ENCODE measurements at places on chromosomes 3 and 15. TPM values are rescaled to one million over a fixed set of nuclear protein-coding genes. Genes with fewer than 3 reads are reported as not detected.

DNA sequence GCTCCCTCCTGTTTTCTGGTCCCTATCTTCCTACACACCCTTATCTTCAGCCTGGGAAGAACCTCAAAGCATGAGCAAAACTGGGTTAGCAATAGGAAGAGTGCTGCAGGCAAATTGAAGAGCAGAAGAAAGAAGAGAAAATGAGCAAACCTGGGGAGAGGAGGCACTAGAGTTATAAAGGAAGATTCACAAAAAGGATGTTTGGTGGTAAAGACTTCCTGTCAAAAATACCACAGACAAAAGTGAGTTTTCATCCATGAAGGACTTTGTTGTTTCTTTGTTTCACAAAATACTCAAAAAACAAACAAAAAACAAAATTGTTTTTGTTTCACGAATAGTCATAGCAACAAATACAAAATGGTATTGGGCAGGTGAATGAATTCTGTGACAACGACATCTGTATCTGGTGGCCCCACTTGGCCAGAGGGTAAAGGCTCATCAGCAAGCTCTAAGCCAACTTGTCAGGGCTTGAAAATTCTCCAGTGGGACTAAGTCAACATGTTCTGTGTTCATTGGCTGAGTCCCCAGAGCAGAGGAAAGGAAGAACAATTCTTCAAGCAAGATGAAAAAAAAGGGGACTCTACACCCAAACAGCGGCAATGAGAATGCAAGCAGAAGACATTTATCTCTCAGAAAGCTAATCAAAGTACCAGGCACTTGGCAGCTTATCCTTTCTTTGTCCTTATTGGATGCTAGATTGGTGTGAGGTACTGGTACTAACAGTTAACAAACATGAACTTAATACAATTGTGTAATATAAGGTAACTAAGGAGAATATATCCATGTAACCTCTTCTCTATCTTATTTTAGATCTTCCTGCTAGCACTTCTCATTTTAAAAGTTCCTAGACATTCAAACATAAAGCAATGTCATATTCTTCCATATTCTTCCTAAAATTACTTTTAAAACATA is 9.7 kb downstream of the ATP8B4 start:
- DNase-seq, result no peak

DNA sequence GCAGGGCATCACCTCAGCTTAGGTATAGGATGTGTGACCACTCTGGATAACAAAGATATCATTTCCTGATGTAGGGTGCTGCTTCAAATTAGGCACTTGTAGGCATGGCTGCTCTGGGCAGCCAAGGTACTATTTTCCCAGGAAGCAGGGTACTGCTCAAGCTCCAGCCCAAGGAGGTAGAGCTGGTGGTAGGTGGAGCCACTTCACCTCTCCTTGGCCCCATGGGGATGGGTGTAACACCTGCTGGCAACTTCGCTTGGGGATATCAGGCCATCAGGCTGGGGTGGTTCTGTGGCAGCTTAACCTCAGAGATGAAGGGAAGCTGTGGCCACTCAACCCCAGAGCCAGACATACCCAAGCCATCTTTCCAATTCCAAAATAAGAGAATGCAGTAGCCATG is 147.1 kb upstream of the IGF1R start:
- no peak for DNase-seq

DNA sequence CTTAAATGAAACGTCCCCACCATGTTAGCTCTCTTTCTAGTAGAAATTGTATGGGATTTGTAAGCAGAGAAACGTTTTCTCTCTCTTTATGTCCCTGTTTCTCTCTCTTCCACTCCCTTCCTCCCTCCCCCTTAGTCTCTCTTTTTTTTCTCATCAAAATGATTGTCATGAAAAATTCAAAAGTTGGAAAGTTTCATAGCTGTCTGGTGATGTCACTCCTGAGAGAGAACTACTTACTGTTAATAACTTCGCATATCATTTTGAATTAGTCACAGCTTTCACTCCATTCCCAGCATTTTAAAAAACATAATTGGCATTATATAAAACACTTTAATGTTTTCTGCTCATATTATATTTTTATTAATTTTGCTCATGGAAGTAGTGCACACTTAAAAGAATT is 331.1 kb downstream of the C3orf38 start:
- no peak for DNase-seq

DNA sequence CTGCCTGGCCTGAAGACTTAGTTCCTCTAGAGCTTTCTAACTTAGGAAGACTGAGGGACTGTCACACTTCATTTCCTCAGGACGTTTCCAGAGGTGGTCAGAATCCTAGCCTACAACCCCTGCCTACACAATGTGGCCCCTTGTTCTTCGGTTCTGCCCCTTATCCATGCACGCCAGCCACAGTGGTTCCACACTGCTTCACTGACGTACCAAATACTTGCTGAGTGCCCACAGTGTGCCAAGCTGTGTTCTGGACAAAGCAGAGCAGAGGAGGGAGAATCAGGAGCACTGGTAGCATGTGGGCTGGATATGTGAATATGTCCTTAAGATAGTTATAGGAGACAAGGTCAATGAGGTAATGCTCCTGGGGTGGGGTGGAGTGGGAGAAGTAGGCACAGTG is 70.5 kb upstream of the SAMMSON start:
- DNase-seq, result no peak

- DNase-seq, result no peak
Observed at GRCh38 chr3:11363715-11364114, 91.5 kb downstream of the ATG7 start.

- DNase-seq, result no peak
Observed at GRCh38 chr15:94273826-94274225, 42.5 kb downstream of the MCTP2 start.

- no peak for DNase-seq
Observed at GRCh38 chr15:40582726-40583246, 11.3 kb upstream of the KNL1 start.

DNA sequence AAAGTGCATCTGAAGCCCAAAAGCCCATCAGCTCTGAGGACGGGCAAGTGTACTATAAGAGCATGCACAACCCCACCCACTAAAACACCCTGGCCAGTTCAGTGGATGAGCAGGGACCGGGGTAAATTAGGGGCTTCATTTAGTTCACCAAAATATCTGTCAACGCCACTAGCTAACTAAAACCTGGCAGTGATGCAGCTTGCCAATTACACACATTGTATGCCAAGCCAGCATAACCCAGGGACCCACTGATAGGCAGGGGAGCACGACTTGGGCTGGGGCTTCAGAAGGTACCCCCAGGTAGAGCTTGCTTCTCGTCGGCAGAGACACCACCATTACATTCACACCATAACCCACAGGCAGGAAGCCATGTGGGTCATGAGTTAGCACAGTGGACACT is 47.0 kb downstream of the PTPN23 start:
- no peak for DNase-seq

- DNase-seq, result no peak
Observed at GRCh38 chr15:58497046-58497785, 65.4 kb downstream of the LIPC start.

DNA sequence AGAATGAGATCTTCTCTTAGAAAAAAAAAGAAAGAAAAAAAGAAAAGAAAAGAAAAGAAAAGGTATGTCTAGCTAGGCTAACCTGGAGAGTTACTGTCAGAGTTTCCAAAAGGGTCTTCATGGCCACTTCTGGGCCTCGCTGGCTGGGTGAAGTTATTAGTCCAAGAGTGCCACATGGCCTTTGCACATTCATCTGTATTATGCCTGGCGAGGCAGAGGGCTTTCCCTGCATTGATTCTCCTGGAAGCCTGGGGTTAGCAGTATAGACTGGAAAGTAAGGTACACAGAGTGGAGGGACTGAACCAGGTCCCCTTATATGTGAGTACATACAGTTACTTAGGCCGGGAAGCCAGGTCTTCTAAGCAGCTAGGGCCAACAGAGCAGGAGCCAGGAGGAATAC is 54.8 kb upstream of the CGNL1 start:
- DNase-seq, result no peak

DNA sequence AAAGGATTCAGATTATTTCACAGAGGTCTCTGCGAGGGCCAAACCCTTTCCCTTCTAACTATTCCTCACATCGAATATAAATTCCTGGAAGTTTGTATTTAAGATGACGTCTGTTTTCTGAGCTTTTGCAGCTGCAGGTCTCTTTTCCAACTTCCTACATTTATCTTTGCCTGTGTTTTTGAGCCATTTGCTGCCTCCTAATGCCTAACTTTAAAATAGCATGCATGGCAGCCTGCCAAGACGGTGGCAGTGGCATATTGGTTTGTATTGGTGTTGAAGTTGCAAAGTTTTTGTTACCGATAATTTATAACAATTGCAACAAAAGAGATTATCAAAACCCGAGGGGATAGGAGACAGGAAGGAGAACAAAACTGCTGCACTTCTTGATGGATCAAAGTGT is 187.1 kb upstream of the DNAJC19 start:
- peak; percentile 11 for DNase-seq

DNA sequence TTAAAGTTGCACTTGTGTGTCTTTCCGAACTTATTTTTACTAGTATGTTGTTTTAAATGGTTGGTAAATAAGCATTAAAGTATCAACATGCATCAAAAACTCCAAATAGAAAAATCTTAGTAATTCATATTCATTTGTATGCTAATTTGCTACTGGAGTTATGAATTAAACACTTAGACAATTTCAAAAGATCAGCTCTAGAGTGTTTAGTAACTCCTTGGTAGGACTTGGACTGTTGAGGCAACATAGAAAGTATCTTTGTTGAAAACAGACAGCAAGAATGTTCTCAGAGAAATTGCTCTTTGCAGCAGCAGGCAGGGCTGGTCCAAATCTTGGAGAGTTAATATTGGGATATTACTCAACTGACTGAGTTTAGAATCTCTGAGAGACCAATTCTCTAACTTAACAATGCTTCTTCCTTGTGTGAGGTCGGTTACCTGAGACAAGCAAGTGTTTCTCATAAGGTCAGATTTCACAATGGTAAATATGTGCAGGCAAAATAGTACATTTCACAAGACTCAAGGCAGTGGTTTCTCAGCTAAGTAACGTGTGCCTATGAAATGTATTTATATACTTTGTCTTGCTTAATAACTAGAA is 147.8 kb upstream of the IL12A start:
- no peak for DNase-seq

GRCh38 chr3:67819447-67819846 is 165.0 kb upstream of the SUCLG2 start:
- DNase-seq, result no peak

GNAT1 gene
- under 0.01 TPM for total RNA-seq

PLCH1 gene
- total RNA-seq, result 0.04 TPM

FSTL1 gene
- total RNA-seq, result 690 TPM

IQCF2 gene
- not detected for total RNA-seq

Data from pulmonary artery endothelial cell (primary cell).